Stimulated activated CD4-positive, alpha-beta T cell treated with anti-CD3 and anti-CD28 coated beads, TNF-alpha, amount 100 ng/mL, for 1 hour (primary cell): ENCODE measurements at places on chromosomes 3 and 15.

GRCh38 chr3:189797103-189797750 is 166.0 kb downstream of the TP63 start:
- DNase-seq: no peak

- DNase-seq: no peak
Measured at GRCh38 chr3:88142094-88142624, 7.6 kb upstream of the C3orf38 start.

GRCh38 chr15:65318870-65319356 is 14.4 kb downstream of the RNU5B-1 start:
- peak; percentile 54 for DNase-seq

DNA sequence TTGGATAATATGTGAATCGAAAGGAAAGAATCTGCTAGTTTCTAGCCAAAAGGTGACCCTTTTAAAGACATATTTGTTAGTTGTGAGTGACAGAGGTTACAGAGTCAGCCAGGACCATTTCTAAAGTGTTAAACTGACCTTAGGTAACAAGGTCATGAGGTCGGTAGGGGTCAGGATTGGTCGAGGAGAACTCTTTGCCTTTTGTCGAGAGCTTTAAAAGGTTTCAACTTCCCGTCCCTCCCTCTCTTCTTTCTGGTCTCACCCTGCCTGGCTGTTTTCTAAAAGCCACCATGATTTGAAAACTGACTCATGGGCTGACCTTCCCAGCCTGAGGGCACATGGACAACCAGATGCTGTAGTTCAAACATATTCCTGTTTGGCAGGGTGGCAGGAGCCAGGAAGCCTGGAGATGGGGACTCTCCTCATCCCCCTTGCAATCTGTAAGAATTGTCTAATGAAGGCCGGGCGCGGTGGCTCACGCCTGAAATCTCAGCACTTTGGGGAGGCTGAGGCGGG is 25.8 kb upstream of the PRTG start:
- no peak for DNase-seq

DNA sequence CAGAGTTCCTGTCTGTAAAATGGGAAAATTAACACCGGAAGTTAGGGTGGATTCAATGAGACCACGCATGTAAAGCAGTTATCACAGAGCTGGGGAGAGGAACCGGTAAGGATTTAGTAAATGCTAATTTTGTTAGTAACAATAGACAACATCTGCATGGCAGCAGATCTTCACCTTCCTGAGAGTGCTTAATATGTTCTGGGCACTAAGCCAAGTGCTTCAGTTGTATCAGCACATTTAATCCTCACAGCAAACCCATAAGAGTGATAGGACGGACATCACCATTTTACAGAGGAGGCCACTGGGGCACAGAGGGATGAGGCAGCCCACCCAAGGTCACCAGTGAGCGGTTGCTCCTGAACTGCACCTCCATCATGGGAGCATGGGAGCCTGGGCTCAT is 189.4 kb downstream of the WNT5A start:
- DNase-seq: no peak

- no peak for DNase-seq
Measured at GRCh38 chr15:32818758-32819447, 101.1 kb downstream of the GREM1 start.

DNA sequence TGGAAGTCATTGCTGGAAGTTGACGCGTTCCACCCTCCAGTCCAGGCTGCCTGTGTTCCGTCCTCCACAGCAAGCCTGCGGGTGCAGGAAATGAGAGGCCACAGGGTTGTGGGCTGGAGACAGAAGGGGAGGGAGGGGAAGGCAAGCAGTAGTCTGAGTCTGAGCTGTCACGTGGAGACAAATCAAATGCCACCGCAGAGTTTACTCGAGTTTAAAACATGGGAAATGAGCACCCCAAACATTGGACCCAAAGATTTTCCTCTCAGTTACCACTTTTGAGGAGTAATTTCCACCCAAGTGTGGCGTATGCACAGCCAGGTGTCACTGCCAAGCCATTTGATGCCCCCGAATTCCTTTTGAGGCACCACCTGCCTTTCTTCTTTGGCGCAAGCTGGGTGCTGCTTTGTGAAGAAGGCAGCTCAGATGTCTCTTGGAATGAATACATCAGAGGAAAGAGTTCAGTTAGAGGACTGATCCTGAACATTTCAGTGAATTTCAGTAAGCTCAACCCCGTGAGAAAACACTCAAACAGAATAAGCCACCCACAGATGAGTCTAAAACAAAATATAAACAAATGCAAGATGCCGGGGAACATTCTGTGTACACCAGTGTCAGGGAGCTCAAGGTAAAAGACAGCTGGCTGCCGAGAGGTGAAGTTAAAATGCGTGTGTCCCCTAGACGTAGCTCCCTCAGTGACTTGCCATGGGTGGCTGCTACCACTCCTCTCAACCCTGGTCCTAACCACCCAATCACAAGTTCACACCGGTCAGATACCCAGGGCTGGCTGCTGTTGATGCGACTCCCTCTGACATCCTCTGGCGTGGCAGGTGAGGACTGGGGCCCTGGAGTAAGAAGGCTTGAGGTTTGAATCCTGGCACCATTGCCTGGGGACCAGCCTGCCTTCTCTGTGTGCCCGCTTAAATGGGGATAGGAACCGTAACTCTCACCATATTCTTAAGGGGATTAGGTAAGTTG is 203.8 kb downstream of the UACA start:
- DNase-seq: peak; percentile 33

DNA sequence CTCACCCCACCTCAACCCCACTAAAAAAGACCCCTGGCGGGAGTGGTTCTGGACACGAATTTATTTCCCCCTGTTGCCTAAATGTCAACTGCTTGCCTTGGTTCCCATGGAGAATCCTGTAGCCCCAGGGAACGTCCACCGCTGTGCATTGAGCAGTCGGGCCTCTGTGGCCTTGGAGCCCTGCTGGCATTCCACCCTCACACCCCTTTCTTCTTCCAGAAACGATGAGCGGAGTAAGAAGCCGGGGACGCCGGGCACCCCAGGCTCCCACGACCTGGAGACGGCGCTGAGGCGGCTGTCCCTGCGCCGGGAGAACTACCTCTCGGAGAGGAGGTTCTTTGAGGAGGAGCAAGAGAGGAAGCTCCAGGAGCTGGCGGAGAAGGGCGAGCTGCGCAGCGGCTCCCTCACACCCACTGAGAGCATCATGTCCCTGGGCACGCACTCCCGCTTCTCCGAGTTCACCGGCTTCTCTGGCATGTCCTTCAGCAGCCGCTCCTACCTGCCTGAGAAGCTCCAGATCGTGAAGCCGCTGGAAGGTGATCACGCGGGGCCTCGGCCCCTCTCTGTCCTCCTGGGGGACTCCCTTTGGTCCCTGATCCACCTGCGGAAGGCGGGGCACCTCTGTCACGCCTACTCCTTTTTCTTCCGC is 63.6 kb downstream of the CCK start:
- DNase-seq: no peak

GRCh38 chr15:47296881-47297280 is 420.4 kb upstream of the SEMA6D start:
- DNase-seq: no peak

DNA sequence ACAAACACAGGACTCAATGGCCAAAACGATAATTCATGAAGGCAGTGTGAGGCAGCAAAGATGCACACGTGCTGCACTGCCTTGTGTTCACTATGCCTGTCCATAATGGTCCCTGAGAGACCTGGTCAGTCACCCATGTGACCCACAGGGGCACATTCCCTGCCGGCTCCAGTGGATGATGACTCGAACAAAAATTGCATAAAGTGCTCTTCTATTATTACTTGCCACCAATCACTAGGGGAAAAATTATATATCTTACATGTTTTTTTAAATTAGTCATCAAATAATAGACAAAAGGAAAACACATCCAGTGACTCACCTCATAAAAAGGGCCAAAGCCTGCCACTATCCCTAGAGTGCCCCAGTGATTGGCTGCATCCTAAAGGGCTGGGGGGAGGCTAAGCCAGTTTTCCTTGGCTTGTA is 47.5 kb downstream of the UBP1 start:
- DNase-seq: no peak

DNA sequence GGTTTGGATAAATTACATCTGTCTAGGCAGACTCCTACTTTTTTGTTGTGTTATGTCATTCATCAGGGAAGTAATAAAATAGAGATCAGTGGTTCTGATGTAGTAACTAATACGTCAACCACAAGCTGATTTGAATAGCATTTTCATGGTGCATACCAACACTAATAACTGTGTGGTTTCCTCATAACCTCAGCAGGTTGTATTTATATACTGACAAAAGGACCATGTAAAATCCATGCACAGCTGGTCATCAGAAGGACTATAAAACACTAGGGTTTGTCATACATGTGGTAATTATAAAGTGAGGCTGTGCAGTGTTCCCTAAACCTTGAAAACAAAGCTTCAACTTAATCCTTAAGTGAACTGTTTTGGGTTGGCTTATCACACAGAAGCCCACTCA is 216.8 kb upstream of the RBMS3 start:
- no peak for DNase-seq

GRCh38 chr15:32840507-32841245 is 122.9 kb downstream of the GREM1 start:
- DNase-seq: no peak

GRCh38 chr15:45414215-45414885 is 36.0 kb upstream of the GATM start:
- no peak for DNase-seq

GRCh38 chr3:37229291-37229690 is 54.9 kb upstream of the LRRFIP2 start:
- DNase-seq: no peak

- no peak for DNase-seq
Measured at GRCh38 chr3:14539742-14540491, at the start of gene GRIP2. TSS of gene GRIP2 (minus strand) at chr3:14540342. CDS start at chr3:14540308, 34 bp downstream.

- DNase-seq: no peak
Measured at GRCh38 chr3:179898024-179898423, 138.7 kb downstream of the PEX5L start.

DNA sequence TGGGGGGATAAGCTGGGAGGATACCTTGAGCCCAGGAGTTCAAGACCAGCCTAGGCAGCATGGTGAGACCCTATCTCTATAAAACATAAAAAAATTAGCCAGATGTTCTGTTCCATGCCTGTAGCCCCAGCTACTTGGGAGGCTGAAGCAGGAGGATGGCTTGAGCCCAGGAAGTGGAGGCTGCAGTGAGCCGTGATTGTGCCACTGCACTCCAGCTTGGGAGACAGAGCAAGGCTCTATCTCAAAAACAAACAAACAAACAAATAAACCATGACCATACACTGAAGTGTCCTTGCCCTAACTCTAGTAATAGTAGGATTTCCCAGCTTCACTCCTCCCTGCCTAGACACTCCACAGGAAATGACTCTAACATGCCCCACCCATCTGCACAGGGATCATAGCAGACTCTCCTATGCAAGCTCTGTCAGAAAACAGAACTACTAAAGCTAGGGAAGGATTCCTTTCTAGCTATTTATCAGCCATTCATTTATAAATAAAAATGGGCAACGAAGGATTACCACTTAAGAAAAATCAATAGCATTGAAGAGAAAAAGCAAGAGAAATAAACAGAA is 4.6 kb downstream of the ERICH6 start:
- no peak for DNase-seq

DNA sequence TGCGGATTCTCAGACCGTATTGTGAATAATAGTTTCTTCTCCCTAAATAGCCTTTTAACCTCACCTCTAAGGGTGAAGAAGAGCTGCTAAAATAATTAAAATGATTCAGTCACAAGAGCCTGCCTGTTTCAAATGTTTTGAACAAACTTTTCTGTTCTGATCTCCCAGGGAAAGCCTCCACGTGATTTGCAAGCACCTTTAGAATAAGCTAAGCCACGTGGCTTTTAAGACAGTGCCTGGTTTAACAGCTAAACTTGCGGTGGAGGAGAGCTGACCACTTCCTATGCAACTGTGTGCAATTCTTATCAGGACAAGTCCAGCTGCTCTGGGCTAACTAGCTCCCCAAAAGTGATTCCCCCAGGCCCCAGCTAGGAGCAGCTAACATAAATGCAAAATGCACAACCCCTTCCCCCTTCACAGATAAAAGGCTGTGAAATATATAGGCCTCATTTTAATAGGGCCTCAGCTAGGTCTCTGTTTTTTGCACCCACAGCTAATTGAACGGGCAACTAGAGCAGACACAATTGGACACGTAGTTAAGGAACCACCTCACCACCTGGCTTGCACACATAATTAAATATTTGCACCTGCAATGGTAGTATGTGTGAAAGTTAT is 401.2 kb upstream of the NR2F2 start:
- no peak for DNase-seq

GRCh38 chr15:55255714-55256113 is 33.9 kb downstream of the RAB27A start:
- no peak for DNase-seq

DNA sequence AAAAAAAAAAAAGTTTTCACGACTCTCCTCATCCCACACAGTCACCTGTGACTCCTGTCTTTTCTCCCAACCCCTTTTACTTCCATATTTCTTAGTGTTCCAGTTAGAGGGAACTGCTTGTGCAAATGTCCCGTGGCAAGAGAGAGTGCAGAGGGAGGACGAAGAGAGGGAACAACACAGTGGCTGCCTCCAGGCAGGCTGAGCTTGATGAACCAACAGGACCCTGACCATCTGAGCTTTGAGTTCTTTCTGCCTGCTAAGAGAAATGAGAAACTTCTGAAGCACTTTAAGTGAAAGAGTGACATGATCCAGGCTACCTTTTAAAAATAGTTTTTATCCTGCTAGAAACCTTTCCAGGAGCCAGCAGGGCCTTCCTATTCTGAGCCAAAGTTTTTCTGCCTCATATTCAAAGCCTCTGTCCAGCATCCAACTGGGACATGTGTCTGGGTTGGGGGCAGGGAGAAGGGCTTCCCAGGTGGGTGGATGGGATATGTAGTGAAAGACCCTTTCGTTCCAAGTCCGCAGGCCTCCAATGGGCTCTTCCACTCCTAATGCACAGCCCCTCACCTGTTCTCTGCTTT is 239.9 kb downstream of the OPA1 start:
- DNase-seq: no peak

GRCh38 chr15:84638103-84638502 is 16.0 kb downstream of the WDR73 start:
- DNase-seq: no peak

GRCh38 chr15:80554560-80554959 is 140.6 kb upstream of the ABHD17C start:
- DNase-seq: no peak

GRCh38 chr3:117118604-117119003 is 409.0 kb downstream of the TUSC7 start:
- DNase-seq: no peak

DNA sequence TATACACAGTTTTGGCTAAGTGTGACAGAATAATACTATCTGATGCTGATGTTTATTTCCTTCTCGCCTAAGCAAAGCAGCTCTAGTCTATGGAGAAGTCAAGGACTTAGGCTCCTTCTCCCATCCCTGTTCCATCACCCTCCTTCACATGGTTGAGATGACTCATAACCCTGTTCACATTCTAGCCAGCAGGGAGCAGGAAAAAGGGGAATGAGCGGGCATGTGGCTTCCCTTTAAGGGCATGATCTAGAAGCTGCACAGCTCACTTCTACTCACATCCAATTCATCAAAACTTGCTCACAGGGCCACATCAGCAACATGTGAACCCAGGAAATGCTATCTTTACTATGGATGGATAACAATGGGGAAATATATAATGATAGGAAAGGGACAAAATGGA is 40.9 kb downstream of the CBLB start:
- no peak for DNase-seq

GRCh38 chr3:48599077-48599501 is 4.0 kb upstream of the COL7A1 start:
- no peak for DNase-seq

- DNase-seq: no peak
Measured at GRCh38 chr15:57330619-57331340, 45.5 kb upstream of the CGNL1 start.
